Left renal cortex interstitium (tissue), 4 donors: ENCODE measurements at places on chromosomes 3 and 15.

- DNase-seq: no peak
These were observed 36.8 kb downstream of the MUC4 start for GRCh38 chr3:195774917-195775316.

- no peak for DNase-seq
These were observed 582.6 kb upstream of the UBE2E2 start for GRCh38 chr3:22620498-22620897.

DNA sequence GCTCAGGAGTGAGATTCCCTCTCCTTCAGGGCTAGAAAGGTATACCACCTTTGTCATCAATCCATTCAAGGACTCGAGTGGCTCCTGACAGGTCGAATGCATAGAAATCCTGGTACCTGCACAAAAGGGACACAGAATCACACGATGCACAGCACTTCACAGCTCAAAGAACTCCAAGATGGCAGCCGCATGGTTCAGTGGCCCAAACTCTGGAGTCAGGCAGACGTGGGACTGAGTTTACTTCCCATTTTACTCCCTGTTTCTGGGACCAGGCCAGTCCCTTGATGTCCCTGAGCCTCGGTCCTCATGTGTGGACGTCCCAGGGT lies 536 bp downstream of the WDR73 start:
- DNase-seq: no peak

- DNase-seq: no peak
These were observed 1.6 kb downstream of the LNP1 start for GRCh38 chr3:100402891-100403290.

- no peak for DNase-seq
These were observed 40.0 kb downstream of the CLASP2 start for GRCh38 chr3:33678073-33678472.

DNA sequence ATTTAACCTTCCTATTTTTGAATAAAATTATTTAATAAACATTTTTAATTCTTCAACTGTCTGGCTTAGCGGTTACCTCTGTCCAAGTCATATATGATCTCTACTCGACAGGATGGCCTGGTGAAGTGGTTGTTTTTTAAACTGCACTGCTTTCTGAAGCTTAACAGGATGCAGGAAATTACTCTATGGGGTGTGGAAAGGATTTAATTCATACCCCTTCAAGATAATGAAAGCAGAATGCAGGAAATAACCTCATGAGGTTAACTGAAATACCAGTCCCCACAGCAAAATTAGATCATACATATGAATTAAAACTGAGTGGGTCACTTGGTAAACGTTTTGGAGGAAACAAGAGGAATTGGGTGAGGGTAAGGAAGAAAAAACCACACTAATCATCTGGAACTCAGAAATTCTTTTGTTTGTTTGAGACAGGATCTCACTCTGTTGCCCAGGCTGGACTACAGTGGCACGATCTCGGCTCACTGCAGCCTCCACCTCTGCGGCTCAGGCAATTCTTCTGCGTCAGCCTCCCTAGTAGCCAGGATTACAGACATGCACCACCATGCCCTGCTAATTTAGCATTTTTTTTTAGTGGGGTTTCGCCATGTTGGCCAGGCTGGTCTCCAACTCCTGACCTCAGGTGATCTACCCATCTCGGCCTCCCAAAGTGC lies 50.1 kb downstream of the LYSMD4 start:
- no peak for DNase-seq
